Muscle of back (tissue), 13 donors: ENCODE measurements at places on chromosomes 12 and 14. TPM values are rescaled to one million over a fixed set of nuclear protein-coding genes. Genes with fewer than 3 reads are reported as not detected.

- peak; percentile 81 for DNase-seq
Observed at GRCh38 chr14:32984241-32984930, 45.7 kb downstream of the NPAS3 start.

- DNase-seq, result no peak
Observed at GRCh38 chr14:61177279-61178225, 103.6 kb downstream of the TMEM30B start.

- DNase-seq, result no peak
Observed at GRCh38 chr14:46384611-46385010, 267.0 kb downstream of the RPL10L start.

DNA sequence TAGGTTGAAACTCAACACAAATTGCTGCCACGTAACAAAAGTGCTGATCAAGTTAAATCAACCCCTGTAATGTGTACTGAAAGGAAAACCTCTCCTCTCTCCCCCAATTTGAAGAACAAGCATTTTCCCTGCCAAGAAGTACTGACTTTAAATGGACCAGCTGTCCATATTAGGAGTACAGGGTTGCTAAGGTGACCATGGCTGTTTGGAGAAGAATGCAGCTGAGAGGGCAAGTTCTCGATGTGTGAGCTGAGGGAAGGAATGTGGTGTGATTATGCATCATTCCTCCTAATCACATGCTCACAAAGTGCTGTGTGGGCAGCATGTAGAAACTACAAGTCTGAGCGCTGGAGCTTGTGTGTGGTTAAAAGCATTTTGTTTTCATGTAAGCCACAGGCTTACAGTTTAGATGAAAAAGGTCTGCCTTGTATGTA lies 50.9 kb upstream of the CCT2 start:
- DNase-seq, result peak; percentile 76

GRCh38 chr14:87989221-87989955 lies 3.6 kb downstream of the GALC start:
- no peak for DNase-seq

DNA sequence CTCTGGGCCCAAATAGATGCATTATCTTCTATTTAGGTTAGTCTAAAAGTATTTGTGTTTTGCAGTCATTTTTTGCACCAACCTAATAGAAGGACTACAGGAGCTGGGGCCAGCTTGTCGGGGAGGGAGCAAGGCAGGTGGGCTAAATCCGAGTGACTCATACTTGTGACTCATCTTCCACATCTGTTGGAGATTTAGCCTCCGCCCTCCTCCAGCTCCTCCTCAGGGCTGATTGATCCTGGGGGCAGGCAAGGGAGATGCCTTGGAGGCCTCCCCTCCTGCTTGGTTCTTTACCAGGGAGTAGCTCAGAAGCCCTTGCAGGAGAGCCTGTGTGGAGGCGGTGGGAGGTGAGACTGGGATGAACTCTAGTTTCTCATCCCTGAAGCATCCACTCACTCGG lies 27.9 kb downstream of the RHOF start:
- peak; percentile 76 for DNase-seq

- DNase-seq, result peak; percentile 55
Observed at GRCh38 chr14:73761618-73762355, 47.6 kb upstream of the PNMA1 start.

MANSC1 gene
- 11.0 TPM for polyA plus RNA-seq

CABP1 gene
- 4.0 TPM for polyA plus RNA-seq

- no peak for DNase-seq
Observed at GRCh38 chr12:93079976-93080375, 150.9 kb upstream of the EEA1 start.

DNA sequence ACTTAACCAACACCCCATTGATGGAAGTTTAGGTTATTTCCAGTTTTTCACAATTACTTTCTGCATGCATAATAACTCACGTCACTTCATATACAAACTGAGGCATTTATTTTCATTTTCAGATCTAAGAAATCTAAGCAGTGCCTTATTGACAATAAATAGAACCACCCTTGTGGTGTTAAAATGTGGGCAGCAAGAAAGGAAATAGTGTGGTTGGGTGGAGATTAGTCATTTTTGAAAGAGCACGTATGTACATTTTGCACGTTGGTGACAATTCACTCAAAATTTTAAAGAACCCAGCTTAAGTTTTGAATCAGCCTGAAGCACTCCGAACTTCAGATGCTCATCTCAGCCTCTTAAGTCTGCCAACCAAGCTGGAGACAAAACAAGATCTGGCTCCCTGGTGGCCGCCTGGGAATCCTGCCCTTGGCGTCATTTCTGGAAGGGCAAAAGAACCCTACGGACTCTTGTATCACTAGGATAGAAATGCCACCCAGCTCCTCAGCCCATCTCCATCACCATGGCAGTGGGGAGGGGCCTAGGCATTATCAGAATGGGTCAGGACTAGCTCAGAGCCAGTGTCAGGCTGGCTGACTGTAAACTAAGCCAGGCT lies 89.5 kb upstream of the BCL2L14 start:
- DNase-seq, result no peak

RGS6 gene
- 5.5 TPM for polyA plus RNA-seq
